ENCODE measurements at places on chromosomes 16 and 17.

DNA sequence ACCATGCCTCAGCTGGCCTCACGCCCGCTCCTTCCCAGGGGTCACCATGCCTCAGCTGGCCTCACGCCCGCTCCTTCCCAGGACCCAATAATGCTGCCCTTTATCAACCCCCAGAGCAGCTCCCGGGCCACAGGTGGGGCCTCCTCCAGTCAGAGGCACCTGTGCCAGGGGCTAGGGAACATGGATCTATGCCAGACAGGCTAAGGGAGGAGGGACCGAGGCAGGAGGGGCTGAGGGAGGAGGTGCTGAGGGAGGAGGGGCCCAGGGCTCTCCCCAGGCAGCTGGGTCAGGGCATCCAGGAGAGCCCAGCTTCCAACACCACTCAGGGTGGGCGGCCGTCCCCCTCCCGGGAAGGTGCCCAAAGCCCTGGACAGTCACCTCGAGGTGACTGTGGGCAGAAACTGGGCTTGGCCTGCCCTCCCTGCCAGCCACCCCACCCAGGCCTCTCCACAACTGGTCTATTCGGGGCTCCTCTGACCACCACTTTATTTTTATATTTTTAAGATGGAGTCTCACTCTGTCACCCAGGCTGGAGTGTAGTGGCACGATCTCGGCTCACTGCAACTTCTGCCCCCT is 19.4 kb downstream of the UTS2R start:
- H3K27ac ChIP-seq = no peak overlapping the region
- peaks cover 60% of the 10 kb centered on the region for H3K4me1 ChIP-seq
- no peak for DNase-seq
- peaks cover 32% of the 10 kb centered on the region for H3K36me3 ChIP-seq

GRCh38 chr17:75371981-75372380 is 33.5 kb downstream of the GRB2 start:
- H3K27ac ChIP-seq = no peak overlapping the region
- DNase-seq = no peak
- H3K4me3 ChIP-seq = no peak overlapping the region

GRCh38 chr17:50355336-50355700 is 9.4 kb downstream of the XYLT2 start:
- peaks cover 48% of the 10 kb centered on the region for H3K36me3 ChIP-seq
- no peak overlapping the region for H3K4me3 ChIP-seq
- peaks cover 15% of the 10 kb centered on the region for H3K4me1 ChIP-seq
- no peak overlapping the region for H3K27ac ChIP-seq
- peaks cover 2% of the 10 kb centered on the region for H3K27me3 ChIP-seq
- no peak for DNase-seq

DNA sequence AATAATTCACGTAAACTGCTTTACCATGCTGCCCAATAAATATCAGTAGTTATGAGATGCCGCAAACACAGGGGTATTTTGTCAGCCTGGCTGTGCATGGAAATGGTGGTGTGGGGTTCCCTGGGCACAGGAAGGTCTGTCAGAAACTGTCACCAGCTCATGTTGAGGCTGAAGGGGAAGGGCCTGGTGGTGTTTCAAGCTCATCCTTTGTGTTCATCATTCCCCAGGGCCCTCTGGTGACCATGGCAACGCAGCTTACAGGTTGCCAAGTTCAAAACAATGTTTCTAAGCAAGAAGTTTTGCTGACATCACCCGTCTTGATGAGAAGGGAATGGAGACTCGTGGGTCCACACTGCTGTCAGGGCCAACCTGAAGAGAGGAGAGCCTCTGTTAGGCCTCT is 348.9 kb upstream of the C16orf82 start:
- H3K4me3 ChIP-seq = no peak overlapping the region
- peaks cover 8% of the 10 kb centered on the region for H3K27me3 ChIP-seq
- peaks cover 25% of the 10 kb centered on the region for H3K4me1 ChIP-seq
- peak; percentile 30 for DNase-seq
- H3K27ac ChIP-seq = no peak overlapping the region

- no peak for DNase-seq
- peaks cover 13% of the 10 kb centered on the region for H3K27me3 ChIP-seq
- no peaks in the 10 kb centered on the region for H3K36me3 ChIP-seq
- H3K4me3 ChIP-seq = no peak overlapping the region
- H3K27ac ChIP-seq = peak overlapping the region; percentile 70
- H3K4me1 ChIP-seq = peaks cover 44% of the 10 kb centered on the region
These were observed 753.9 kb upstream of the EEF2KMT start for GRCh38 chr16:5851393-5851982.

- H3K36me3 ChIP-seq = peaks cover 50% of the 10 kb centered on the region
- H3K27ac ChIP-seq = no peak overlapping the region
- no peaks in the 10 kb centered on the region for H3K27me3 ChIP-seq
- no peaks in the 10 kb centered on the region for H3K4me1 ChIP-seq
These were observed 46.8 kb downstream of the ZNF267 start for GRCh38 chr16:31920373-31920772.

DNA sequence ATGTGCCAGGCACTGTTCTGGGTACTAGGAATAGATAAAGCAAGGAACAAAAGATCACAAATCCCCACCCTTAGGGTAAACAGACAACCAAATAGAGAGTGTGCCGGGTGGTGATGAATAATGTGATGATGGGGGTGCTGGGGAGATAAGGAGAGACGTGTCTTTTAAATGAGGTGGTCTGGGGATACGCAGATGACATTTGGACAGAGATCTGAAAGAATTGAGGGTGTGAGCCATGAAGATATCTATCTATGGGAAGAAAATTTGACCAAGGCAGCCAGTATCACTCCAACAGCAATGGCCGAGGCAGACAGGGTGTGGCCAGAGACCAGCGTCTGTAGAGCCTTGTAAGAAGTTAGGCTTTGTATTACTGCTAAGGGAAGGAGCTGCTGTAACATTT is 165.3 kb downstream of the MRTFB start:
- no peaks in the 10 kb centered on the region for H3K27me3 ChIP-seq
- peaks cover 26% of the 10 kb centered on the region for H3K36me3 ChIP-seq
- H3K4me1 ChIP-seq = no peaks in the 10 kb centered on the region
- H3K4me3 ChIP-seq = no peak overlapping the region
- no peak for DNase-seq

- no peaks in the 10 kb centered on the region for H3K36me3 ChIP-seq
- no peak for DNase-seq
- H3K4me3 ChIP-seq = peak overlapping the region; percentile 48
- H3K27ac ChIP-seq = peak overlapping the region; percentile 59
- peaks cover 38% of the 10 kb centered on the region for H3K4me1 ChIP-seq
- peaks cover 5% of the 10 kb centered on the region for H3K27me3 ChIP-seq
These were observed 126.6 kb upstream of the MED13 start for GRCh38 chr17:62191390-62192361.

DNA sequence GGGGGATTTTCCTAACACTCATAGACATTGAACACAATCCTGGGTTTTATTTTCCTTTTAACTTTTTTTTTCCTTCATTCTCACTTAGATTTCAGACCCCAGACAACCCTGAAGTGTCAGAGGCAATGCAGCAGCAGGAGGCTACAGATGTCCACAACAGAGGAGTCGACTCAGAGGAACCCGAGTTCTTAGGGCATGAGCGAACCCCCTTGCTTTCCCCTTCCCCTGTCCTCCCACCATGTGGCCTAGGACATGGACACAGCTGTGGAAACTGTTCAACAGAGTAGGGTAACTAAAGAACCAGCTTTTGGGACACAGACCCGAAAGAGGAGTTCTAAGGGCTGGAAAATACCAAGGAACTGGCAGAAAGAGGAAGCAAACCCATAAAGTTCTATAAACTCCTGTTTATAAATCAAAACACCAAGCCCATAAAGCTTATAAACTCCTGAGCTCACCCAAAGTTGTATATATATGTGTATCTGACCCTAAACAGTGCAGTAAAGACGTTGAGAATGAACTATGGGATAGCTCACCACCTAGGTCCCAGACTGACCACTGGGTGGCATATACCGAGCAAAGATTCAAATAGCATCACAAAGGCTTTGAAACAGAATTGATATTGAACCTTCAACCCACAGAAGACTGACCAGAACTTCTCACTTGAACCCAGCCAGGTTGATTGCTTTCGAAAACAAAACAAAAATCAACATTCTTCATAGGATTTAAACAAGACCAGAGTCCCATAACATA is 33.9 kb downstream of the CMTM4 start:
- no peaks in the 10 kb centered on the region for H3K36me3 ChIP-seq
- peaks cover 7% of the 10 kb centered on the region for H3K27me3 ChIP-seq
- H3K4me1 ChIP-seq = peaks cover 48% of the 10 kb centered on the region
- no peak for DNase-seq
- peak overlapping the region; percentile 28 for H3K27ac ChIP-seq

- peak; percentile 98 for DNase-seq
- peaks cover 10% of the 10 kb centered on the region for H3K36me3 ChIP-seq
- no peaks in the 10 kb centered on the region for H3K27me3 ChIP-seq
- peaks cover 45% of the 10 kb centered on the region for H3K4me1 ChIP-seq
These were observed 5.6 kb downstream of the ZNF598 start for GRCh38 chr16:2003827-2004641.

- no peak overlapping the region for H3K4me3 ChIP-seq
- H3K27me3 ChIP-seq = peaks cover 3% of the 10 kb centered on the region
- H3K27ac ChIP-seq = no peak overlapping the region
- no peak for DNase-seq
- H3K36me3 ChIP-seq = no peaks in the 10 kb centered on the region
These were observed 23.6 kb upstream of the ATF7IP2 start for GRCh38 chr16:10362077-10362863.

- H3K27ac ChIP-seq = no peak overlapping the region
- DNase-seq = no peak
- H3K4me3 ChIP-seq = no peak overlapping the region
- H3K4me1 ChIP-seq = no peaks in the 10 kb centered on the region
- peaks cover 23% of the 10 kb centered on the region for H3K36me3 ChIP-seq
These were observed 23.8 kb downstream of the UNC13D start for GRCh38 chr17:75820094-75821080.

DNA sequence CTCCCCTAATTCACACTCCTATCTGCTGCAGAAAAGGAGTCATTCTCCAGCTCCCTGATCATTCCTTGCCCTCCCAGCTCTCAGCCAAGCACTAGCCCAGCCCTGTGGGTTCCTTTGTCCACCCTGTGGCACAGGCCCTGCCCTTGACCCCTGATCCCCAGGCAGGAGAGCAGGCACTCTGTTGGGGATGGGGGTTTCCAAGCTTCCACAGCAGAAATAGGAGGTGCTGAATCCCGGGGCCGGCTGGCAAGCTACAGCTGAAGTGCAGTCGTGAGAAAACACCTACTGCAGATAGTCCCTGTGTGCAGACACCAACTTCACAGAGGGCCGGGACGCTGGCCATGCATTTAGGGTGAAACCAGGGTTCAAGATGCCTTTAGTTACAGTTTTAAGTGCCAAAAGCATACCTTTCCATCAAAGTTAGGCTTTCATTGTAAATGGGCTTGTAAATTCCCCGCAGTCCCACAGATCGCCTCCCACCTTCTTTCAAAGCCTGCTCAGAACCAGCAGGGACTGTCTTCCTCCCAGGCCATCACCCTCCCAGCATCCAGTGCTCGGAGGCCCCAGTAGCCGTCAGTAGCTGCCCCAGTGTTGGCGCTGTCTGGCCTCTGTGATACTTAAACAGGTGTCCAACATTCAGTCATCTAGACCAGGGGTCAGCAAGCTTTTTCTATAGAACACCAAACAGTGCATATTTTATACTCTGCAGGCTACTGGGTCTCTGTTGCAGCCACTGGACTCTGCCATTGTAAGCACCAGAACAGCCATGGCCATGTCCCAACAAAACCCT is 10.6 kb downstream of the CPSF4L start:
- peaks cover 6% of the 10 kb centered on the region for H3K27me3 ChIP-seq
- no peak overlapping the region for H3K27ac ChIP-seq
- peaks cover 14% of the 10 kb centered on the region for H3K36me3 ChIP-seq
- no peak for DNase-seq

DNA sequence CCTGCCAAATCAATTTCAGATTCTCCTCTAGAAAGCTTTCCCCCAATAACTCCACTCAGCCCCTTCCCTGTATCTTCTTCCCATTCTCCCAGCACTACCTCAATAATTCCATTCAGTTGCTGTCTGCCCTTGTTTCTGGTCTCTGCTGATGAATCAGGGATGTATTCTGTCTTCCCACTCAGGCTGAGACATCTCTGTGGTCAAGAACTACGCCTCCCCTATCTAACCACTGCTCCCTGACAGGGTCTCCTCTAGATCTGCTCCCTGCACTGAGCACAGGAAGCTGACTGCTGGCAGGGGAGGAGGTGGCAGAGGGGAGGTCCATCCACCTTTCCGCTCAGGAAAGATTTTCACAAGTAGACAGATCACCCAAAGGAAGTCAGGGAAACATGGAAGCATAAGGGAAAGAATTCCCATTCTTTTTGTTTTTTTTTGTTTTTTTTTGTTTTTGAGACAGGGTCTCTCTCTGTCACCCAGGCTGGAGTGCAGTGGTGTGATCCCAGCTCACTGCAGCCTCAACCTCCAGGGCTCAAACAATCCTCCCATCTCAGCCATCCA is 16.9 kb upstream of the SP2 start:
- H3K36me3 ChIP-seq = no peaks in the 10 kb centered on the region
- H3K27me3 ChIP-seq = peaks cover 10% of the 10 kb centered on the region
- DNase-seq = no peak
- H3K4me3 ChIP-seq = peak overlapping the region; percentile 19
- peak overlapping the region; percentile 26 for H3K27ac ChIP-seq
- H3K4me1 ChIP-seq = peaks cover 87% of the 10 kb centered on the region

DNA sequence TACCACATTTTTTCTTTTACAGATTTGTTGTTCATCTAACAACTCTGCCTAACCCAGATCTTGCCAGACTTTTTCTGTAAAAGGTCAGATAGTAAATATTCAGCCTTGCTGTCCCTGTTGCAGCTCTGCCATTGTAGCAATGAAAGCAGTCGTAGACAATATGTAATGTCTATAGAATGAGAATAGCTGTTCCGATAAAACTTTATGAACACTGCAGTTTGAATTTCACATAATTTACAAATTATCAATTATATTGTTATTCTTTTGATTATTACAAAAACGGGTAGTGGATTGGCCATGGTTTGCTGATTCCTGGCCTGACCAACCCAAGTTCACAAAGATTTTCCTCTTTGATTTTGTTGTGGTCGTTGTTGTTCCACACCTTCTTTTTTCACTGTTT is 2.9 kb downstream of the LRRC37B start:
- peaks cover 35% of the 10 kb centered on the region for H3K36me3 ChIP-seq
- no peak overlapping the region for H3K27ac ChIP-seq
- DNase-seq = no peak
- H3K27me3 ChIP-seq = peaks cover 14% of the 10 kb centered on the region

- H3K36me3 ChIP-seq = no peaks in the 10 kb centered on the region
- no peaks in the 10 kb centered on the region for H3K27me3 ChIP-seq
- H3K4me1 ChIP-seq = peaks cover 86% of the 10 kb centered on the region
These were observed at the start of gene BCAR1 for GRCh38 chr16:75251280-75252048. TSS of gene BCAR1 (minus strand) at chr16:75251624. CDS start at chr16:75251482, 142 bp downstream.

- peaks cover 65% of the 10 kb centered on the region for H3K4me1 ChIP-seq
- peaks cover 3% of the 10 kb centered on the region for H3K27me3 ChIP-seq
- H3K27ac ChIP-seq = peak overlapping the region; percentile 79
- peak overlapping the region; percentile 6 for H3K4me3 ChIP-seq
- DNase-seq = no peak
- peaks cover 33% of the 10 kb centered on the region for H3K36me3 ChIP-seq
These were observed 227.8 kb downstream of the CCDC182 start for GRCh38 chr17:57517273-57517631.

DNA sequence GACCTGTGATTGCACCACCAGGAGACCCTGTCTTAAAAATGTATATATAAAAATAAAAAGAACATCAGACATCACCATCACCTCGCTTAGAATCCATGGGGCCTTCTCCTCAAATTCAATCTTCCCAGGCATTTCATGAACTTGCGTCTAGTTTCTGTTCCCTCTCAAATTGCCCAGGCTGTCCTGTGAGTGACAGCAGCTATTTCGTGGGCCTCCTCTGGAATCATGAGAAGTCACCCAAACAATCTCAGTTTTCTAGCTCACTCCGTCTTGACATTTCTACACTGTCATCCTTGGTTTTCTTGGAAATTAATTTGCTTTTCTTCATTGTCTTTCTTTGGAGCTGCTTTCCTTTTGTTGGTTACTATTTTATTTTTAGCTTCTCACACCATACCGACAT is 7.3 kb downstream of the SLC52A1 start:
- DNase-seq = no peak
- no peak overlapping the region for H3K27ac ChIP-seq
- peaks cover 15% of the 10 kb centered on the region for H3K4me1 ChIP-seq
- H3K27me3 ChIP-seq = peaks cover 38% of the 10 kb centered on the region

Data from nephron progenitor cell (in vitro differentiated cells).